ENCODE measurements at places on chromosomes 4 and X.
A peak's percentile ranks its signal among the peaks of the same experiment; 100 is the strongest.

GRCh38 chrX:153907456-153907855, 3.0 kb downstream of the AVPR2 start:
- ATAC-seq: no peak

DNA sequence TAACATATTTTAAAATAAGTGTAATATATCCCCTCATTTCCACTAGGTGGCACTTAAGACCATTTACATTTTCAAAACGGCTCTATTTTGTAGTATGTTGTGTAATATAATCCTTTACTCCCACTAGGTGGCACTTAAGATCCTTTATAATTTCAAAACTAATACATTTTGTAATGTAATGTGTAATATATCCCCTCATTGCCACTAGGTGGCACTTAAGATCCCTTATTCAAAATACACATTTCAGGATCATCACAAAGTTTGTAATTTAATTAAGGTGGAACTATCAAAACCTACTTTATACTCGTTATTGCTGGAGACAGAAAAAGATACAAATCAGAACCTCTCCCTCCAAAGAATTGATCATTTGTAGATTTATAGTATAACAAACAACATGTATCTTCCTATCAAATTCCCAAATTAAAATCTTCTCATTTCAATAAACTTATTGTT, 132.5 kb downstream of the ARHGAP6 start:
- peak; percentile 76 for ATAC-seq

GRCh38 chrX:136176399-136176825, 29.1 kb downstream of the FHL1 start:
- ATAC-seq: no peak

GRCh38 chr4:107640197-107640596, 79.8 kb downstream of the PAPSS1 start:
- no peak for ATAC-seq

GRCh38 chr4:20805716-20806115, 105.5 kb downstream of the PACRGL start:
- ATAC-seq: no peak

- peak; percentile 62 for ATAC-seq
These were observed 16.2 kb downstream of the BOD1L1 start for GRCh38 chr4:13611283-13611842.

DNA sequence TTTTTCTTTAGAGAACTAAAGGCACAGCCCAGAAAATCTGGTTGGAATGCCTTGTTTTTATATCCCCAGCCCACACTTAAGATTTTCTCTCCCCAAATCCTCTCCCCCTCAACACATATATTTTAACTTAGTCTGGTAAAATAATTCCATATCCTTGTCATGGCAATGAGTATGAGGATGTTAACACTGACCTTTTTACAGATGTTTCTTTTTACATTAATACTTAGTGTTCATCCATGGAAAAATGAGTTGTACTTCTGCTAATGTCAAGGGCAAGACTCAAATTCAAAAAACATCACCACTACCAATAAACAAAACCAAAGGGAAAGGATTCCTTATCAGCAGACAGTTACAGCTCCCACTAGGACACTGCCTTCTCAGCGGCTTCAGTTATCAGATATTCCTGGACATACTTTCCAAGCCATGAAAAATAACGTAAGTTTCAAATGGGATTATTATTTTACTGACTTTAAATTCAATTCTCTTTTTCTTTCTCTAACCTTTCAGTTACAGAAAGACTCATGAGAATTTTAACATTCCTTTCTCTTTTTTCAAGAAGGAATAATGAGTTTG, 83.3 kb downstream of the RASL11B start:
- no peak for ATAC-seq

DNA sequence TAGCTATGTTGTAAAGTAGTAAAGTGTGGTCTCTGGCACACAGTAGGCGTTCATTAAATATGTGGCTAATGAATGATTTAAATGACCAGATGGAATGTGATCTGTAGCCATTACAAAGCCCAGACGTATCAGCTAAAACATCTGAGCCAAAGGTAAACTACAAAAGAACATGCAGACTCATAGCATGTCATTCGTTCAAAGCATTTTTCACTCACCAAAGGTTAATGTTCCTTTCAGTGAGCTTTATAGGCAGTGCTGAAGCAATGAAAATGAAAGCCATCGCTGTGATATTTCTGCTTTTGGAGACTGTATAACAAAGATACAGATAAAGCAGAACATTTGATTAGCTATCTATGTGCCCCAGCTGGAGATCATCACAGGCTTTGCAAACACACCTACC, 50.5 kb downstream of the F9 start:
- ATAC-seq: no peak
